Stimulated activated CD8-positive, alpha-beta memory T cell treated with anti-CD3 and anti-CD28 coated beads, Interleukin-15, amount 100 ng/mL, for 1 hour (primary cell): ENCODE measurements at places on chromosomes 13 and 19.

GRCh38 chr19:13699786-13700185 is 64.5 kb upstream of the MRI1 start:
- no peak for DNase-seq

GRCh38 chr13:97120346-97120745 is 101.8 kb upstream of the MBNL2 start:
- DNase-seq, result no peak

DNA sequence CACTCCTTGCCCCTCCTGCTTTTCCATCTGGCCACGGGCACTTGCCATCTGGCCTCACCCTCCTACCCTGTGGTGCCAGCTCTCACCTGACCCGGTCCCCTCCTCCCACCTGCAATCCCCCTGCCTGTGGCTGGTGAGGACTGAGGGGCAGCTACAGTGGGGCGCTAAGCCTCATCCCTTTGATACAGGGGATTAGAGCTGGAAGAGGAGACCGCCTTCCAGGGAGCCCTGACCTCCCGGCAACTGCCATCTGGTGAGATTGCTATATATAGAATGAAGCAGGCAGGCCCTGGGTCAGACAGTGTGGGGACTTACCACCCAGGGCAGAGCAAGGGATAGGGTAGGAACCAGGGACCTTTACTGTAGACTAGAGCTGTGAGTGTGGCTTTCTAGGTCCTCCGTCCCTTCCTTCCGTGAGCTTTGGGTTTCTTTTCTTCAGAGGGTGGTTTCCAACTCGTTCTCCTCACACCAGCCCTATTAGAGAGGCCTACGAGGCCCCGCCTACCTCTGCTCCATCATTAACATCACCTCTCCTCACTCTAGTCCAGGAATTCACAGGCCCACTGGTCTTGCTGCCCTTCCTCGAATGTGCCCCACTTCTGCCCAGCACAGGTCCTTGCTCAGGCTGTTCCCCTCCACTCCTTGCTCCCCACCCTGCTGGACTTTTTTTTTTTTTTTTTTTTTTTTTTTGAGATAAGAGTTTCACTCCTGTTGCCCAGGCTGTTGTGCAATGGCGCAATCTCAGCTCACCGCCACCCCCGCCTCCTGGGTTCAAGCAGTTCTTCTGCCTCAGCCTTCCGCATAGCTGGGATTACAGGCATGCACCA is 7.7 kb downstream of the KASH5 start:
- no peak for DNase-seq

DNA sequence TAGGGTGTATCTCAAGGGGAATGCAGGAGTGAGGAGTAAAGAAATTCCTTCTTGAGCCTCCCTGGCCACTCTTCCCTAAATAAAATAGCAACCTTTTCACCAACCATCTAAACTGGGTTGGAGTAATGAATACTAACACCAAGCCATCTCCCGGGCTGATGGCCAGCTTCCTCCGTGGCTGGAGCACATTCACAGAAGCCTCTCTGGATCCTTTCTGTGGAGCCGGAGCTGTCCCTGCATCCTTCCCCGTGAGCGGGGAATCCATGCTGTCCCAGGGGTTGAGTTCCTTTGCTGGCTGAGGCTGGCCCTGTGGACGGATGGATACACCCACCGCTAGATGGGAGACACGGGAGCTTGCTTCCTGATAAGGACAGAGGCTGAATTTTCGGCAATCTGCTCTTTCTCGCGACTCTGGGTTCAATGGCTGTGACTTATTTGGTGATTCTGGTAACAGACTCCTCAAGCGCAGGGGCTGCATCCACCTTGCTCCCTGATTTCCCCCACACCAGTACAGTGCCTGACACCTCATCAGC is 370.3 kb downstream of the ZNF536 start:
- no peak for DNase-seq

GRCh38 chr13:51552027-51552426 is 32.2 kb upstream of the WDFY2 start:
- no peak for DNase-seq

GRCh38 chr13:30466358-30466714 is 600 bp upstream of the HMGB1 start:
- DNase-seq, result no peak
